ENCODE measurements at places on chromosomes 4 and X.
A peak's percentile ranks its signal among the peaks of the same experiment; 100 is the strongest.

DNA sequence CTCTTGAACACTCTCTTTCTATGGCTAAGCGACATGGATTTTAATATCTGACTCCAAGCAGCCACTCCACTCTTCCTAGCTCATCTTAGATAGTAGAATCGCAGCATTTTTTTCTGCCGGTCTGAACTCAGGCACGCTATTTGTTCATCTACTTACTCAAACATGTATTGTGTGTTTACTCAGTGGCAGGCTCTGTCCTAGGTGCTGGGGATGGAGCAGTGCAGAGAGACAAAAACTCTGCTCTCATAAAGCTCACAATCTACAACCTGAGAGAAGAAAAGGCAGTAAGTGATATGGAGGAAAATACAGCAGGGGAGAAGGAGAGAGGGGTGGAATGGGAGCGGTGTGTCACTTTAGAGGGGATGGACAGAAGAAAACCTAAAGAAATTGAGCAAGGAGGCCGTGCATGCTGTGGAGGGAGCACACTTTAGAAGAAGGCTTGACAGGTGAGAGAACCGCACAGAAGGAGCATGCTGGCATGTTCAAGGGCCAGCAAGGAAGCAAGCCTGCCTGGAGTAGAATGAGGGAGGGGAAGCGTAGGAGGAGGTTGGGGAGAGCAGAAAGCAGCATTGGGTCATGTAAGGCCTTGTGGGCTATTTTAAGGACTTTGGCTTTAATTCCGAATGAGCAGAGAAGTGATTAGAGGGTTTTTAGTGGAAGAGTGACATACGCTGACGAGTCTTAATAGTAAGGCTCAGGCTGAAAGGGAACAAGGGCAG, 132.0 kb downstream of the ANK2 start:
- no peak for DNase-seq

GRCh38 chr4:141307241-141307689, 86.6 kb downstream of the ZNF330 start:
- DNase-seq, result peak; percentile 52

- DNase-seq, result peak; percentile 71
Measured at GRCh38 chr4:121726642-121727268, 30.0 kb upstream of the ANXA5 start.

DNA sequence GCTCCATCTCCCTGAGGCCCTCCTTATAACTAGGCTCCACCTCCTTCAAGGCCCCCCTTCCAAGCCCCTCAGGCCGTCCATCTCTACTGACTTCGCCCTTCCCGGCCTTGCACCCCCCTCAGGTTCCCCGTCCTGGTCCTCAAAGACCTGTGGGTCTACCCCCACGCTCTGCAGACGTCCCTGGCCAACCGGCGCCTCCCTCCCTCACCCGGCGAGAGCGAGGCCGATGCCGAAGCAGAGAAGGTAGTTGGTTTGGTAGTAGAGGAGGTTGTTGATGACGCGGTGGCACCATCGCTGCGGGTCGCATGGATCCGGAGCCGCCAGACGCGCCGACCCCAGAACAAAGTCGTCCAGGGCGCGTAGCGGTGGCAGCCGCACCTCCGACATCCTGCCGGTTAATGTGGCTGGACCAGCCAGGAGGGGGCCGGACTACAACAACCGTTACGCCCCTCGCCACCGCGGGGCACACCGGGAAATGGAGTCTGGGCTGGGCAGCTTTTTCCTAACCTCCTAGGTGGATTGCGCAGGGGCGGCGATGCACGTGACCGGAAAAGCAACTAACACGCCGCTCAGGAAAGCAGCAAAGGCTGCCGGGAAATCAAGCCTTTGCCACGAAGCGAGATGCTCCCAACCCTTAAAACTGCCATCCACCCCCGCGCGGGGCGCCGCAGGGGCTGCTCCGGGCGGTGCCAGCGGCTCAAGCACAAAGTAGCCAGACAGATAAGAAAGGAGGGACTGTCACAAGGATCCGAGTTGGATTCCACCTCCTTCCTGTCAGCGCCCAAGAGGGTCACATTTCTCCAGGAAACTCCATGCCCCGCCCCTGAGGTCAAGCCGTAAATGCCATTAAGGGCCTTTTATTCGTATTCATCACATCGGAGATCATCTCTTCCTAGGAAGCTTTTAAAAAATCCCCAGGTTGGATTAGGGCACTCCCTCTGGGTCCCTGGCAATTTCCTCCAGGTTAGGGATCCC, at the start of gene PRAF2:
Gene PRAF2 (minus strand): TSS at position 402 of the 975 bp plus-strand sequence. CDS start 15 bp downstream, at position 387.
- DNase-seq, result peak; percentile 93

- no peak for DNase-seq
Measured at GRCh38 chr4:24885342-24885741, 27.5 kb downstream of the CCDC149 start.

DNA sequence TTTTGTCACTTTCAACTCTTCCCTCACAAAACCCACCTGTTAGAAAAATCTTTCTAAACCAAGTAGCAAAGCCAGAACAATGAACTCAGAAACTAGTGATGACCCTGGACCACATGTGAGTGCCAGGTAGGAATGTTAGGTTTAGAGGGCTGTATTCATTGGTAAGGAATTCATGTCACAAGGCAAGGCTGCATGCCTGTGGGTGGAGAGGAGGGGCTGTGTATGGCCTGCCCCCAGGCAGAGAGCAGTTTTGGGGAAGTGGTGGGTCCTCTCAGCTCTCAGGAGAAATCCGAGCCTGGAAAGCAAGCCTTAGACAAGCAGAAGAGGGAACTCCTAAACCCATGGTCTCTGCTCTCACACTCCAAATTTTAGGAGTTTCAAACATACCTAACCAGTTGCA, 2.4 kb downstream of the RNF175 start:
- no peak for DNase-seq

DNA sequence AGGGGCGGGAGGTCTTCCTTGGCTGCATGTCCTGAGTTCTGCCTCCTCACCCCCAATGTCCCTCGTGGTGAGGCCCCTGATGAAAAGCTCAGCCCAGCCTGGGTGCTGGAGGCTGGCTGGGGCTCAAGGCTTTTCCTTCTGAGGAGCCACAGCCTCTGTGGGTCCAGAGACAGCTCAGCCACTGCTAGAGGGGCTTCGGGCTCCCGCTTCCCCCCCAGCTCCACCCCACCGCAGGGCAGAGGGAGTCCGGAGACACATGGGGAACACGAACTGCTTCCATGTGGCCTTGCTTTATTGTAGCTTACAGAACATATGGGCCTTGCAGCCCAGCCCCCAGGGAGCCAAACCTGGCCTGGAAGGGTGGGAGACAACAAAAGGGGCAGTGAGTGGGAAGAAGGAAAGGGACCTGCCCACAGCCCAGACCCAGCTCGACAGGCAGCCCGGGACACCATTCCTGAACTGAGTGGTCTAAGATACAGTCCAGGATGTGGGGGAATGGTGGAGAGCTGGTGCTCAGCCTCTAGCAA, 89.9 kb upstream of the NKX1-1 start:
- DNase-seq, result no peak

DNA sequence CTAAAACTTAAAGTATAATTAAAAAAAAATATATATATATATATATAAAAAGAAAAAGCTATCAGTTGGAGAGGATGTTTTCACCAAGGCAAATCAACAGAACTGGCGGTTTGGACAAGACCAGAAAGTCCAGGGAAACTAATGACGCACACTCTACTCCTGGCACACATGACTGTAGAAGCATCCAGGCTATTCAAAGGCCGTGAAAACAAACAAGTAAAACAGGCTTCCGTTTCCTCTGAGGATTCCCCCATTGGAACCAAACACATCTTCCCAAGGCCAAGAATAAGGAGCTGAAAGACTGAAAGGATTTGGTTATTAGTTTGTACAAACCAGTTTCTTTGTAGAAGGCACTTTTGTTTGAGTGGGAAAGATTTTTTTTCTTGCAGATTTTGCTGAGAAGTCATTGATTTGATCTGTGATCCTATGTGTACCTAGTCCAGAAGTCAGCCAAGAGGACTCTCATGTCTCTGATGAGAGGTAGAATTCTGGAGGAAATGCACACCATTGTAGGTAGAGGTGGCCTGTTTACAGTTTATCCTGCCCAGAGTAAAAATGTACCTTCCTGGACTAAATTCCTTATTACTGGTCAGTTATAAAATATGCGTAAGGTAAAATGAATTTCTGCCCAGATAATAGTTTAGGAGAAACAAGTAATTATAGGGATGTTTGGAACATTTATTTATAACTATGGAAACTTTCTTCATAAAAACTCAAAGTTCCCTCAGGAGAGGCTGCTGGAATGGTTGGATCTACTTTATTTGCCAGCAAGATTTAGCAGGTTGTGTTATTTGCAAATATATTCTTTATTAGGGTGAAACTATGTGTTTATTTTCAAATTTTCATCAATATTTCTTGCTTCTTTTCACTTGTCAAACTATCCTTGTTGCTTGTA, 66.5 kb downstream of the DMP1 start:
- DNase-seq, result no peak

GRCh38 chr4:17773135-17773698, 8.2 kb downstream of the FAM184B start:
- no peak for DNase-seq

- no peak for DNase-seq
Measured at GRCh38 chrX:111465669-111466068, 45.8 kb upstream of the SERTM2 start.

GRCh38 chr4:93495346-93495745, 333.2 kb upstream of the ATOH1 start:
- DNase-seq, result no peak

GRCh38 chrX:40385682-40386081, 195.1 kb upstream of the ATP6AP2 start:
- DNase-seq, result no peak

- no peak for DNase-seq
Measured at GRCh38 chr4:52868133-52868532, 6.0 kb downstream of the RASL11B start.

DNA sequence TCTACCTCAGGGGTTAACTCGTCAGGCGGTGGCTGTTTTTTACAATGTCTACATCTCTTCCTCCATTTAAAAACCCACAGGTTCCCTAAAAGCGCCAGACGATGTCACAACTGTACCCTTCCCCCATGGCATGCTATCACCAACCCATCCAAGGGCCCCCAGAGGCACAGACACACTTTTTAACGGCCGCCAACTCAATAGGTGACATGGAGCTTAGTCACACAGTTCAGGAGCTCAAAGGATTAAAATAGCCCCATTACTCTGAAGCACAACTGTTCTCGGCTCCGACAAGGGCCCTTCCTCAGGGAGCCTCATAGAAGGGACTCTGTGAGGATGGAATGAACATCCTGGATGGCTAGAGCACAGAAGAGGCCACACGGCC, 12.4 kb downstream of the SH3KBP1 start:
- no peak for DNase-seq

DNA sequence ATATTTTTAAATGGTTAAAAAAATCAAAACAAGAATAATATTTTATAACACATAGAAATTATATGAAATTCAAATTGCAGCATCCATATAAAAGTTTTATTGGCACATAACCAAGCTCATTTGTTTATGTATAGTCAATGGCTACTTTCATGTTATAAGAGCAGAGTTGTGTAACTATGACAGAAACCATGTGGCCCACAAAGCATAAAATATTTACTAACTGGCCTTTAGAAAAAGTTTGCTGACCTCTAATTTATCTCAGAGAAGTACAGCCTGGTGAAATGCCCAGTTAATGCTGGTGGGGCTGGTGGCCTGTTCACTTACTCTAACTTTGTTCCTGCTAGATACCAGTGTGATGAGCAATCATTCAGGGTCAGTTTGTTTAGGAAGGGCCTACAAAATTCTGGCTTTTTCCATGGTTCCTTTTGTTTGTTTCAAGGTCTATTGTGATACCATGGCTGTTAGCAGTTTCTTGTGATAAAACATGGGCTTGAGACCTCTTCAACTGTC, 104.6 kb downstream of the PPP1R2C start:
- no peak for DNase-seq

- DNase-seq, result no peak
Measured at GRCh38 chr4:128544272-128544671, 256.7 kb upstream of the PGRMC2 start.

GRCh38 chr4:87511500-87511899, 17.7 kb downstream of the SPARCL1 start:
- DNase-seq, result no peak

- DNase-seq, result no peak
Measured at GRCh38 chr4:184331268-184331995, 113.8 kb upstream of the ENPP6 start.

GRCh38 chr4:68962868-68963267, 11.3 kb upstream of the UGT2A3 start:
- no peak for DNase-seq

DNA sequence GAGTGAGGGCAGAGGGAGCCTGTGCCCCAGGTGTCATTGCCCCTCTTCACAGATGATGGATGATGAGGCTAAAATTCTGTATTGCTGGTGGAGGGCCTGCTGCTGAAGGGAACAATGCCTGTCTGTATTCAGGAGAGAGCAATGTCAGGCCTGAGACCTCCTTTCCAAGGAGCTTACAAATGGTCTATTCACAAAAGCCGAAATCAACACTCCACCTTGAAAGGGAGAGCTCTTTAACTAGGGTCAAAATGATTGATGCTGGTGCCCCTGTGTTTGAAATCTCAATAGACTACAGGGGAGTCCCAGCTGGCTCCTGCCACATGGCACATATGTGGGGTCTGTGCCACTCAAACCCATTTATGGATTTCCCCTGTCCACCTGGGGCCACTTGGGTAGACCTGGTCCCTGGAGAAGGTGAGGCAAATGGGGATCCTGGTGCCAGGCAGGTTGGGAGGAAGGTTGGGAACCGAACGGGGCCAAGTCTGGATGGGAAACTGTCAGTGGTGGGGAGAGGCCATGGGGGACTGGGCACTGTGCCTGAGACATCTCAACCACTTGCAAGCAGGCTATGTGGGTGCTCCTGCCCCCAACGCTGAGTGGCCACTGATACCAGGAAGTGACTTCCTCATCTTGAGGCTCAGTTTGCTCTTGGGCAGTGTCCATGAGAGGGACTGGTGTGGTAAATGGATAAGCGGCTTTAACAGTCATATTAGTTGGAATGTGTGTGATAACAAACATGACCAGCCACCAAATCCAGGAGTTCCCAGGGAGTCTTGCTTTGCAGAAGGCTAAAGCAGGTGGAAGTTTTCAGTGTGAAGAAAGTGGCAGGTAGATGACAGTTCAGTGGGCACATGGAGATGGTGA, 223.8 kb upstream of the PSAPL1 start:
- no peak for DNase-seq

DNA sequence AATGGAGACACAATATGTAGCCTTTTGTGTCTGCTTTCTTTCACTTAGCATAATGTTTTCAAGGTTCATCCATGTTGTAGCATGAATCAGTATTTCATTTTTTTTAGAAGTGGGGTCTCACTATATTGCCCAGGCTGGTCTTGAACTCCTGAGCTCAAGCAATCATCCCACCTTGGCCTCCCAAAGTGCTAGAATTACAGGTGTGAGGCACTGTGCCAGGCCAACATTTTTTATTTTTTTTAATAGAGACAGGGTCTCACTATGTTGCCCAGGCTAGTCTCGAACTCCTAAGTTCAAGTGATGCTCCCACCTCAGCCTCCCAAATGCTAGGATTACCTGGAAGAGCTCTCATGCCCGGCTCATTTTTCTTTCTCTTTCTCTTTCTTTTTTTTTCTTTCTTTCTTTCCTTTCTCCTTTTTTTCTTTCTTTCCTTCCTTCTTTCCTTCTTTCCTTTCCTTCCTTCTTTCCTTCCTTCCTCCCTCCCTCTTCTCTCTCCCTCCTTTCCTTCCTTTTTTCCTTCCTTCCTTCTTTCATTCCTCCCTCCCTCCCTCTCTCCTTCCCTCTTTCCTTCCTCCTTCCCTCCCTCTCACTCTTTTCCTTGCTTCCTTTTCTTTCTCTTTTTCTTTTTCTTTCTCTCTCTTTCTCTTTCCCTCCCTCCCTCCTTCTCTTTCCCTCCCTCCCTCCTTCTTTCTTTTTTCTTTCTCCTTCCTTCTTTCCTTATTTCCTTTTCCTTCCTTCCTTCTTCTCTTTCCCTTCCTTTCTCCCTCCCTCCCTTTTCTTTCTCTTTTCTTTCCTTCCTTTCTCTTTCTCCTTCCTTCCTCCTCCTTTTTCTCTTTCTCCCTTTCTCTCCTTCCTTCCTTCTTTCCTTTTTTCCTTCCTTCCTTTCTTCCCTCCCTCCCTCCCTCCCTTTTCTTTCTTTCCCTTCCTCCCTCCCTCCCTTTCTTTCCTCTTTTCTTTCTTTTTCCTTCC, 10.1 kb upstream of the RPL39 start:
- DNase-seq, result no peak
